ENCODE measurements at places on chromosomes 2 and 18. TPM values are rescaled to one million over a fixed set of nuclear protein-coding genes. Genes with fewer than 3 reads are reported as not detected.

DNA sequence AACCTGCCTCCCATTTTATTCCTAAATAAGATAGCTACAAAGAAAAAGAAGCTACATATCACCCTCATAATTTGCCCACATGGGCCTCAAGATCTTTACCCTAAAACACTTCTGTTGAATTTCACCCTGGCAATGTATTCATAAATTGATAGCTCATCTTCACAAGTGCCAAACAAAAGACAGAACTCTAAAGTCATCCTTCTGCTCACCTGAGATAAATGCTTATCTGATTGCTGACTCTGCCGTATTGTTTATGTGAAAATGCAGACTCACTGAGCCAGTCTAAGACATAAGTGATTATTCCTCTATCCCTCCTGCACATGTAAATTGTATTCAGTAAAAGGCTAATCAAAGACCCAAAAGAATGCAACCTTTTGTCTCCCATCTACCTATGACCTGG is 2.0 kb downstream of the RDH14 start:
- DNase-seq = no peak

The AQP12A gene
- total RNA-seq = not detected

The CCL20 gene
- total RNA-seq = not detected

DNA sequence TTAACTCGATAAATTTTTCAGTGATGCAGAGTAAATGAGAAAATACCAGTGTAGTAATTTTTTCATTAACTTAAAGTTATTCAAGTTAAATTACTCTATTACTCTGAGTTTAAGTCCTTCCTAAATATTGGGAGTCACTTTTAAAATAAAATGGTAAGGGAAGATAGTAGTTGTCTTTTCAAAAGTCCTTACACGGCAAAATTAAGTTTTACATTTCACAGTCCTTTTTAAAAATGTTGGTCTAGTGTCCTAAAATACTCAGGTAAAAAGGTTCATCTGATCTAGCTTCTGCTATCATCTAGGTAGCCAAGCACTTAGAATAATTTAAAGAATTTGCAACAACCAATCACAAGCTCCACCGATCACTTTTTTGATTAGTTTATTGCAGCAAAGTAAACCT is 146.9 kb downstream of the MEMO1 start:
- no peak for DNase-seq

- no peak for DNase-seq
These were observed 26.5 kb downstream of the TNS1 start for GRCh38 chr2:217976301-217976700.

The MAP3K20 gene
- 435 TPM for total RNA-seq

GRCh38 chr18:46297124-46297523 is 192.9 kb downstream of the HAUS1 start:
- no peak for DNase-seq

GRCh38 chr2:157439824-157440186 is 4.1 kb downstream of the CYTIP start:
- no peak for DNase-seq

- DNase-seq = no peak
These were observed 9.8 kb upstream of the EPG5 start for GRCh38 chr18:45976974-45977373.

The ABCG8 gene
- total RNA-seq = 0.32 TPM

- DNase-seq = no peak
These were observed 414.0 kb downstream of the ERBB4 start for GRCh38 chr2:212124598-212124997.

Data from Right ventricle myocardium inferior (tissue), 1 donor.